Stomach (tissue), 19 donors: ENCODE measurements at places on chromosomes 3 and 15. TPM values are rescaled to one million over a fixed set of nuclear protein-coding genes. Genes with fewer than 3 reads are reported as not detected.

- no peak for DNase-seq
These were observed 9.8 kb upstream of the PLXND1 start for GRCh38 chr3:129616291-129616690.

The GOLGA8S gene
- total RNA-seq, result 0.58 TPM

DNA sequence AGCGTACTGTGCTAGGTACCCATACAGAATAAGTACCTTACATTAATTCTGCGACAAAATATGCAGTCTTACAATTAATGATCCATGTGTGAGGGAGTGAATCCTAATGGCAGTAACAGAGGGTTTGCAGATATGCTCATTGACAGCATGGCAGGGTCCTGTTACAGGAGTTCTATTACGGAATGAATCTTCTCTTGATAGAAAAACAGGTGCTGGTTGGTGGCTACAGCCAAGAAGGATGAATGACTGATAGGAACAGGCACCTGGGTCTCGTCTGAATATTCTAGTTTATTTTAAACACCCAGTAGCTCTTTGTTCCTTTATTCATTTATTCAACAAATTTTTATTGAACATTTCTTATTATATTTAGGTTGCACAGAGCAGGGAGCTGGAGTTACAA, 22.8 kb downstream of the PGBD4 start:
- no peak for DNase-seq

- peak; percentile 80 for DNase-seq
These were observed 50.3 kb upstream of the ATP13A3 start for GRCh38 chr3:194536871-194537637.
